ENCODE measurements at places on chromosomes 12 and 14.

GRCh38 chr12:128381946-128382345 lies 115.0 kb downstream of the TMEM132C start:
- no peak for DNase-seq

DNA sequence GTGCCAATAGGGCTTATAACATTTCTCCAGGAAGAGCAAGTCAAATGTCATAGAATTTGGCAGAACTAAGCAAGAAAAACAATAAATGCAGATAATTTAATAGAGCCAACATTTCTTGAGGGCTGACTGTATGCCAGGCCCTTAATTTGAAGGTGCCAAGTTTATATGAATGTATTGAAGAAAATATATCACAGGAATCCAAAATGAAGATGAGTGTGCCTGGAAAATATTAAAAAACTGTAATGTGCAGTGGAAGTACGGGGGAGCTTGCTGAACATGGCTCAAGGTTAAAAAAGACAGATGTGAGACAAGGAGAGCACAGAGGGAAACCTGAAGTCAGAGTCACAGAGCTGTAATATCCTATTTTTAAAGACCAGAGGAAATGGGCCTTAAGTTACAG lies 16.4 kb downstream of the NR1H4 start:
- DNase-seq, result no peak

DNA sequence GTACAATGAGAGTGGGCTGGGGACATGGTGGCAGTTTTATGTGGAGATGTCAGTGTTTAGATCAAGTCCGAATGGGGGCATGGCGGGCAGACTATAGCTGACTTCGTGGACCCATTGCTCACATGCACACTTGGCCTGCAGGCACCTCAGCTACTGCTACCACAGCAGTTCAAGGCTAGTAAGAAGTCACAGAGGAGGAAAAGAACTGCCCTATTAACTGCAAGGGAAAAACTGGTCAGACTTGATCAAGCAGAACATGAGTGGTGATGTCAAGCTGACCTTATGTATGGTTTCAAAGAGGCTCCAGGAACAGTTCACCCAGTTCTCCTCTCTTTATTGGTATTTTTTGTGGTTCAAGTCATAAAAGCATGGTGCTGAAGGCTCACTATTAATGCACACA lies 30.2 kb upstream of the FRS2 start:
- DNase-seq, result no peak

- DNase-seq, result peak; percentile 36
Measured at GRCh38 chr14:71166180-71166837, 259.1 kb downstream of the PCNX1 start.

GRCh38 chr12:124821252-124822200 lies 42.1 kb downstream of the SCARB1 start:
- DNase-seq, result no peak

GRCh38 chr12:42104087-42104486 lies 40.6 kb downstream of the GXYLT1 start:
- peak; percentile 13 for DNase-seq

DNA sequence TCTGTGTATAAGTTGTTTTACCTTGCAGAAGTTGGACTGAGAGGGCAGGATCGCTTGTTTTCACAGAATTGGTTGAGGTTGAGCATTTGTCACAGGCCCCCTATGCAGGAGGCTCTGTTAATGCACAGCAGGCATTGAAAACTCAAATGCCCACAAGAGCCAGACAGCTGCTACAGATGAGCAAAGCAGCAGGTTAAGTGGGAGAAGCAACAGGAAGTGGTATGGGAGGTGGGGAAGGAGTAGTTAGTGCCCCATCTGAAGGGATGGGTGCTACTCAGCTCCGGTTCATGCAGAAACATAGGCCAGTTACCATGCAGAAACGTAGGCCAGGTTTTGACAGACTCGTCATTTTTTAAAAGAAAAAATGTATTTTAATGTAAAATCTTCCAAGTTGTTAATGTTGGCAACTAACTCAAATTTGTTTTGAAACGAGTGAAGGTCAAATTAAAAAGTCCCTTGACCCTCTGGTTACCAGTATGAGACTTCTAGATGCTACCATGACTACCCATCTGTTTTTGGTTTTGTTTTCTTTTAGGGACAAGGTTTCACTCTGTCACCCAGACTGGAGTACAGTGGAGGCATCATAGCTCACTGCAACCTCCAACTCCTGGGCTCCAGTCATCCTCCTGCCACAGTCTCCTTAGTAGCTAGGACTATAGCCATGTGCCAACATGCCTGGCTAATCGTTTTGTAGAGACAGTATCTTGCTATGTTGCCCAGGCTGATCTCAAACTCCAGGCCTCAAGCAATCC lies 84.7 kb upstream of the FRMD6 start:
- DNase-seq, result no peak

- DNase-seq, result no peak
Measured at GRCh38 chr12:109759595-109759994, 46.0 kb downstream of the FAM222A start.

DNA sequence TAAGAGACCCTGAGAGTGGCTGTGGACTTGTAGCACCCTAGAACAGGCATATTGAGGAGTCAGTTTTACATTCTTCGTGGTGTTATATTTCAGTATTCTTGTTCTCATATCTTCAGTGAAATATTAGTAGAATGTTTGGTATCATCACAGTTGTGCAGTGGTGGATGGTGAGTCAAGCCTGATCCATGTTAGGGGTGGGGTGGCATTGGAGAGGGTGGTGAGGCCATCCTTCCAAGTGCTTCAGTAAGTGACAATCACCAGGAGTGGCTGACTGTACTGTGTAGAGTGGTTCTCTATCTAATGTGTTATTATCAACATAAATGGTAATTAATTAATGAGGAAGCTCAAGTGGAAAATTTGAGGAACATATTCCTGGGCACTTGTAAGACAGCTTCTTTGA lies 197.7 kb upstream of the SLC16A7 start:
- no peak for DNase-seq

DNA sequence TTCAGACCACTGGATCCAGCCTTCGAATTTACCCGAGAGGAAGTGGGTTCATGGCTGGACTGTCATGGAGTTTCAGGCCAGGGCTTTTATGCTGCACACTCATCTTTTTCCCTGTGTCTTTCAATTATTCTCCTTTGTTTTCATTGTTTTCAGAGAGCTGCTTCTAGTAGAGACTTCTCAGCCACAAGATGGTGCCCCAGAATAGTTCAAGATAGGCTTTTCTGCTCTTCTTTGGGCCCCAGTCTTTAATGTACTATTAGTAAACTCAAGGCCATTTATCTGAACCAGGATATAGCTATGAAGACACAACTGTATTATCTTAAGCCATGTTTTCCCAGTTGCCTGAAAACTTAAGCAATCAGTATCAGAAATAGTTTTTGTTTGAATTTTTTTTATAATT lies 30.4 kb upstream of the PSMA6 start:
- DNase-seq, result no peak

Data from CD4-positive, CD25-positive, alpha-beta regulatory T cell (primary cell).